ENCODE measurements at places on chromosomes 1 and 21.
A peak's percentile ranks its signal among the peaks of the same experiment; 100 is the strongest.

DNA sequence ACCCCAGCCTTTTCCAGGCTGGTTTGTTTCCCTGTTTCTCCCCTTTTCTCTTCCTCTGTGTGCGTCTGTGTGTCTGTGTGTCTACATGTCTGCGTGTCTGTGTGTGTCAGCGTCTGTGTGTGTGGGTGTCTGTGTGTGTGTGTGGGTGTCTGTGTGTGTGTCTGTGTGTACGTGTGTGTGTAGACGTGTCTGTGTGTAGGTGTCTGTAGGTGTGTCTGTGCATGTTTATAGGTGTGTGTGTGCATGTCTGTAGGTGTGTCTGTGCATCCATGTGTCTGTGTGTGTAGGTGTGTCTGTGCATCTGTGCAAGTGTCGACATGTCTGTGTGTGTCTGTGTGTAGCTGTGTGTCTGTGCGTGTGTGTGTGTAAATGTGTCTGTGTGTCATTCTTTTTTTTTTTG lies 3.3 kb downstream of the TTLL10 start:
- no peak for DNase-seq

- DNase-seq, result no peak
Measured at GRCh38 chr1:21732664-21733063, 50.3 kb downstream of the USP48 start.

GRCh38 chr1:155996166-155996565 lies 17.8 kb upstream of the ARHGEF2 start:
- DNase-seq, result no peak

DNA sequence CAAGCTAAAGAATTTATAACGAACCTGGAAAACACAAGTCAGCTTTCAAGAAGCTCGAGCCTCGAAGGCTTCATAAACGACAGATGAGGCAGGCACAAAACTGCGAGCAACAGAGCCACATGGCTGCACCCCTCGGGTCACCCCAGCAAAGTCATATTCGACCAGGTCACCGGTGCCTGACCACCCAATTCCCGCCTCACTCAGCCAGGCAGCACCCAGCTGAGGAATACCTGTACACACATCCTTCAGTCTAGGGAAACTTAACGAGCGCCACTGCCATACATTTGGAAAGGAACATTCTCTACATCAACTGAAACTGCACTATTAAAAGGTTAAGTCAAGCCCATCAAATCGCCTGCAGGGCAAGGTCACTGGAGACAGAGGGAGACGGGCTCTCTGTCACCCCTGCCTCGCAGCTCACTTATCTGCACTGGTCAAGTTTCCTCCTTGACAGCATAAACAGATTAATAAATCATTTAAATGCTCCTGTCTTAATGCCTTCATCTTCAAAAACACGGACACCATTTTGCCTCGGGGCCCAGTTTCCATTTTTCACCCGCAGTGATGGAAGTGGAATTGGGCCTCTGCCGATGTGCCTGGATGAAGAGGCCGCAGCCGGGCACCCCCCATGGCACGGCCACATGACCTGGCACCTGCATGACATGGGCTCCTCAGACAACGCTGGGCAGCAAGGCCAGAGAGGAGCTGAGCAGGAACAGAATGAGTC lies 20.6 kb downstream of the NPHP4 start:
- no peak for DNase-seq

- DNase-seq, result no peak
Measured at GRCh38 chr1:26154750-26155149, 4.1 kb upstream of the FAM110D start.

DNA sequence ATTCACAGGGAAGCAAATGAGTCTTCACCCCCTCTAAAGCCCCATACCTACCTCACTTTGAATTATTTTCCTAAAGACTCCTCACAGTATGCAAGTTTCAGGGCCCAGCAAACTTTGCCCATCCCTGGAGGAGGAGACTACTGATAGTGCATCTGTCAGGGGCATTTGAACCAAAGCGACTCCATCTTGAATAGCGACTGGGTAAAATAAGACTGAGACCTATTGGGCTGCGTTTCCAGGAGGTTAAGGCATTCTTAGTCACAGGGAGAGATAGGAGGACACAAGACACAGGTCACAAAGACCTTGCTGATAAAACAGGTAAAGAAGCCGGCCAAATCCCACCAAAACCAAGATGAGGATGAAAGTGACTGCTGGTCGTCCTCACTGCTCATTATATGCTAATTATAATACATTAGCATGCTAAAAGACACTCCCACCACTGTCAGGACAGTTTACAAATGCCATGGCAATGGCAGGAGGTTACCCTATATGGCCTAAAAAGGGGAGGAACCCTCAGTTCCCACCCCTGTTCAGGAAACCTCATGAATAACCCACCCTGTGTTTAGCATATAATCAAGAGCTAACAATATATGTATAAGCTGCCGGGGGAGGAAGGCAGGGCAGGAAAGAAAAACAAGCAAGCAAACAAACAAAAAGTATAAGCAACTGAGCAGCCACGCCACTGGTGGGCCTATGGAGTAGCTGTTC lies 3.3 kb upstream of the PKNOX1 start:
- no peak for DNase-seq

GRCh38 chr1:903721-904271 lies 19.9 kb upstream of the SAMD11 start:
- no peak for DNase-seq

DNA sequence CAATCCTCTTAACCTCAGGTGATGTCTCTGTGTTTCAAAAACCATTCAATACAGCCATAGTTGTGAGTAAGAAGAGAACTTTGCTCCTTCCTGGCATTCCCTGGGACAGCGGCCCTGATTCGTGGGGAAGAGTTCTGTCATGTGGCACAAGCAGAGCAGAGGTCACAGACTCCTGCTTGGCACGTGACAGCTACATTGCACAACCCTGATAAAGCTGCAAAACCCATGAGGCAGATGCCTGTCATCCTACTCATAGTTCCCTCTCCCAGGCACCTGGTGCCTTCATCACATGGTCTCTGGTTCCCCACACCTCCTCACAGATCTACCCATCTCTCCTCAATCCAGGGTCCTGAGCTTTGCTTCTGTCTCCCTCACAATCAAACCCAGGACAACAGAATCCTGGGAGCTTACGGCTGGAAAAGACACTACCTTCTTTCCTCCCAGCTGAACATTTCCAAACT lies 70.8 kb downstream of the PLPP3 start:
- peak; percentile 22 for DNase-seq

GRCh38 chr1:89844860-89845259 lies 24.0 kb downstream of the LRRC8D start:
- peak; percentile 35 for DNase-seq

GRCh38 chr1:89260042-89260441 lies 12.6 kb downstream of the GBP5 start:
- no peak for DNase-seq

- DNase-seq, result no peak
Measured at GRCh38 chr1:27154469-27154990, 395 bp downstream of the SLC9A1 start.

DNA sequence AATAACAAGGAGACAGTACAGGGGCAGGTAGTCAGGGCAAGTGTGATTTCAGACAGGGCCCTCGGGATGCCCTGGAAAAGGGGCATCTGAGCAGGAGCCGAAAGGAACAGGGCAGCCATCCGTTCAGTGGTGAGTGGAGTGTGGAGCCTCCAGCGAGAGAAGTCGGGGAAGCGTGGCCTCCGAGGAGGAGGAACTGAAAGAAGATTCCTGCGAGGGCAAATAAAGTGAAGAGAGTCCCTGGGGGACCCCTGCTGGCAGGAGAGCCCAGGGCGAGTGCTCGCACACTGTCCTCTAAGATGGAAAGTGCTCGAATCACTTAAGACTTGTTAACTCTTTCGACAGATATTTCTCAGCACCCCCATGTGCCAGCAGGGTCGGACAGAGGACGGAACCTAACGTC lies 3.5 kb upstream of the UTS2 start:
- DNase-seq, result peak; percentile 3

GRCh38 chr1:202685641-202686040 lies 24.6 kb downstream of the SYT2 start:
- DNase-seq, result no peak

- no peak for DNase-seq
Measured at GRCh38 chr1:232437510-232437909, 192.4 kb downstream of the SIPA1L2 start.

GRCh38 chr1:28835237-28835650 lies 23.3 kb downstream of the OPRD1 start:
- DNase-seq, result no peak

DNA sequence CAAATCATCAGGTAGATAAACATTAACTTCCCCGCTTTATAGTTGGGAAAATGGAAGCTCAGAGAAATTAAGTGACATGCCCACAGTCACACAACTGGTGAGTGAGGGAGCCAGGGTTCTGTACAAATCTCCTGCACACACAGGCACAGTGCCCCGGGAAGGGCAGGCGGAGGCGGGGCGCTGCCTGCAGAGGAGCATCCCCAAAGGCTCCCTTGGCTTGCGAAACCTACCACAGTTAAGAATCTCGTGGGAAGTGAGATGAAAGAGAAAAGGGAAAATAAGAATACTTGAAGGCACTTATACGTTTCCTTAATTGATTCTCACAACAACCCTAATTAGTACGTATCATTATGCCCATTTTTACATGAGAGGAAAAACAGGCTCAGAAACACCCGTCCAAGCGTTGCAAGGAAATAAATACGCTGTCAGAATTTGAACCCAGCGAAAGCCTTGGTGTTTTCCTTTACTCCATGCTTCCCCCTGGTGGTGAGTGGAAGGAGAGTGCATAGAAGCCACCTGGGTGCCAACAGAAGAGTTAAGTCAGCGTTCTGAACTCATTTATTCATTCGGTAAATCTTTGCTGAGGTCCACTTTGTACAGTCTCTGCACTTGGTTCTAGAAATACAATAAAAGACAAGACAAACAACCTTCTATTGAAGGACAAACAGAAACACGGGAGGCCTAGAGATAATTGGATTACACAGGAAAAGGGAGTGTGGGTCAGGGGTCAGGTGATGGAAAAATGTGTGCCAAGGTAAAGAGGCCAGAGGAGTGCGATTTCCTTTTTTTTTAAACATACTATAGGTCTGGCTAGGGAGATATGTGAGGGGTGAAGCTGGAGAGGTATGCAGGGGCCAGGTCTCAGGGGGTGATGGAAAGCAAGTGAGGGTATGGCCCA lies 28.4 kb downstream of the ACP6 start:
- DNase-seq, result peak; percentile 51
